Naive thymus-derived CD4-positive, alpha-beta T cell (primary cell): ENCODE measurements at places on chromosomes 6 and 20. TPM values are rescaled to one million over a fixed set of nuclear protein-coding genes. Genes with fewer than 3 reads are reported as not detected.
A peak's percentile ranks its signal among the peaks of the same experiment; 100 is the strongest.

- peaks cover 4% of the 10 kb centered on the region for H3K4me1 ChIP-seq
- no peak overlapping the region for H3K4me3 ChIP-seq
- no peak overlapping the region for H3K27ac ChIP-seq
- H3K36me3 ChIP-seq = no peaks in the 10 kb centered on the region
- no peak for DNase-seq
- no peaks in the 10 kb centered on the region for H3K27me3 ChIP-seq
Measured at GRCh38 chr20:50450881-50451752, 59.1 kb upstream of the PTPN1 start.

DNA sequence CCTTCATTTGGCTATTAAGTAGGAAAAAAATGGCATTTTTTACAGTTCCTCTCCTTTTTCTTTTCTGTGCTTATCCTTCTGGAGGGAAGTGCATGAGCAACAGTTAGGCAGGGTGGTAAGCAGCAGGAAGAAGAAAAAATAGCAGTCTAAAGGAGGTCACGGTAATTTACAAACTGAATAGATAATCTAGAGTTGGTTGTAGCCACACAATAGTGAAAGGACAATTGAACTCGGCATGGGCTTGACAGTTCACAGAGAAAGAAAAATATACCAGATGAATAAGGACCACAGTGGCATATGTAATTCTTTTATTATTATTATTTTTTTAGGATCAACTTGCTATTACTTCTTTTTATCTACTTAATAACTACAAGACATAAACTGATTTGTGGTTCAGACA lies 358.6 kb downstream of the BTBD9 start:
- no peak overlapping the region for H3K27ac ChIP-seq
- no peak for DNase-seq
- no peaks in the 10 kb centered on the region for H3K36me3 ChIP-seq
- H3K4me3 ChIP-seq = no peak overlapping the region
- H3K27me3 ChIP-seq = no peaks in the 10 kb centered on the region

DNA sequence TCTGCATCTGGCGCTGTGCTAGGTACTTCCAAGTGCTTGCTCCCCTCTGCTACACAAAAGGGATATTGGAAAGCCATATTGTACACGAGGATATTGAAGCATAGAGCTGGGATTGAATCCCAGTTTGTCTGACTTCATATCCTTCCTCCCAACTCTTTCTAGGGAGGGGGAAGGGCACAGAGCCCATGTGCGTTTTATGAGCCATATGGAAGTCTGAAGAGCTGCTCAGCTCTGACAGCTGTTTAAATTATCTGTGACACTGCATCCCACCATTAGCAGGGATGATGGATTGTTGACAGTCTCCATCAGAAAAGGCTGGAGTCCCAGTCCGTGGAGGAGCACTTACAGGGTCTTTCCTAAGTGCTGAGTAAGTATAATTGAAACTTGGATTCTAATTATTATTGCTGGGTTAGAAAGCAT lies 18.4 kb downstream of the TIAM2 start:
- no peaks in the 10 kb centered on the region for H3K27me3 ChIP-seq
- H3K36me3 ChIP-seq = no peaks in the 10 kb centered on the region
- no peak for DNase-seq
- no peak overlapping the region for H3K27ac ChIP-seq
- H3K4me3 ChIP-seq = no peak overlapping the region

GRCh38 chr6:40896696-40897095 lies 142.3 kb downstream of the UNC5CL start:
- no peaks in the 10 kb centered on the region for H3K27me3 ChIP-seq
- no peaks in the 10 kb centered on the region for H3K4me1 ChIP-seq
- no peak for DNase-seq
- no peak overlapping the region for H3K27ac ChIP-seq
- no peaks in the 10 kb centered on the region for H3K36me3 ChIP-seq

Gene ENPP3
- polyA plus RNA-seq = 0.33 TPM

DNA sequence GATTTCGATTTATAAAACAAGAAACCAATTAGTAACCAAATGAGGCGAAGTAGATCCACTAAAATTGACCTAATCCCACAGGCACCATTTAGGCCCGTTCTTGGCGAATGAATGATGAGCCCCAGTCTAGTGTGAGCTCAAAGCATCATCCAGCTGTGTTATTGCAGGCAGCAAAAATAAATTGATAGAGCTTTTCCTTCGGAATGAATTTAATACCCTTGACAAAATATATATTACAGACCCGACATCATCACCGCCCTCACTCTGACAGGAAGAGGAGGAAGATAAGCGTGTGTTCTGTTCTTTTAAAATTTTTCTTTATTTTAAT lies 7.8 kb downstream of the SIM1 start:
- peaks cover 30% of the 10 kb centered on the region for H3K27me3 ChIP-seq
- no peaks in the 10 kb centered on the region for H3K36me3 ChIP-seq

DNA sequence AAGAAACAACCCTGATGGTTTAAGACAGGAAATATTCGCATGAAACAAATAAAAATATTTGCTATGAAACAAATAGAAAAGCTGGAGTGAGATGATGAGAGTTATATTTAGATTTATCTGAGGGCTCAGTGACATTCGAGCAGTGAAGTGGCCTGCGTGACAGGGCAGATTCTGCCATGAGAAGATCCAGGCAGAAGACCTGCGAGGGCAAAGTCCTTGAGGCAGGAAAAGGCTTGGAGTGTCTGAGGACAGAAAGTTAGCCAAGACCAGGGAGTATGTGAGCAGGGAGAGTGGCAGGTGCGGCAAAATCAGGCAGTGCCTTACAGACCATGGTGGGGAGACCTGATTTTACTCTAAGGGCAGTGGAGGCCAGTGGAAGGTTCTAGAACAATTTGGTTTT lies 66.9 kb upstream of the RIN2 start:
- DNase-seq = no peak
- no peaks in the 10 kb centered on the region for H3K36me3 ChIP-seq
- no peaks in the 10 kb centered on the region for H3K4me1 ChIP-seq

DNA sequence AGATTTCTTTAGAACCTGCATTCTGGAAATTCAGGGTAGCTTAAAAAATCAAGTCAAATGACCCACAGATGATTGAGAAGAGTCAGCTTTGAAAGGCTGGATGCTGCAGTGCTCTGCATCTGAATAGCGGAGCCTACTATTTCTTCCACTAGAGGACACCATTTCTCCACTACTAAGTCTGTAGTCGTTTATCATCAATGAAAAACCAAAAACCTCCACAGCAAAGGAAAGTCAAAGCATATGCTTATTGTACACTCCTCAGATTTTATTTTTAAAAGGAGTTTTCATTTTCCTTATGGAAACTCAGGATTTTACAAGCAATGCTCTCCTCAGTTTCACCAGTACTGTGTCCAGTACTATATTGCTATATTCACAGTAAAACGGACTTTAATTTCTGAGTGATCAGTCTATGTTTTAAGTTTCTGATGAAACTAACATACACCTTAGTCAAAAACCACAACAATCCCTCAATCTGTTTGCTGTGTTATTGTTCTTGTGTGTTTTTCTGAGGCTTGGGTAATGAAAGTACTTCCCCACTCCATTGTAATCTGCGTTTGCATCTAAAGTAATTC lies 50.5 kb upstream of the ENPP5 start:
- H3K27ac ChIP-seq = no peak overlapping the region
- DNase-seq = no peak
- no peaks in the 10 kb centered on the region for H3K36me3 ChIP-seq
- H3K4me3 ChIP-seq = no peak overlapping the region
- H3K27me3 ChIP-seq = no peaks in the 10 kb centered on the region

DNA sequence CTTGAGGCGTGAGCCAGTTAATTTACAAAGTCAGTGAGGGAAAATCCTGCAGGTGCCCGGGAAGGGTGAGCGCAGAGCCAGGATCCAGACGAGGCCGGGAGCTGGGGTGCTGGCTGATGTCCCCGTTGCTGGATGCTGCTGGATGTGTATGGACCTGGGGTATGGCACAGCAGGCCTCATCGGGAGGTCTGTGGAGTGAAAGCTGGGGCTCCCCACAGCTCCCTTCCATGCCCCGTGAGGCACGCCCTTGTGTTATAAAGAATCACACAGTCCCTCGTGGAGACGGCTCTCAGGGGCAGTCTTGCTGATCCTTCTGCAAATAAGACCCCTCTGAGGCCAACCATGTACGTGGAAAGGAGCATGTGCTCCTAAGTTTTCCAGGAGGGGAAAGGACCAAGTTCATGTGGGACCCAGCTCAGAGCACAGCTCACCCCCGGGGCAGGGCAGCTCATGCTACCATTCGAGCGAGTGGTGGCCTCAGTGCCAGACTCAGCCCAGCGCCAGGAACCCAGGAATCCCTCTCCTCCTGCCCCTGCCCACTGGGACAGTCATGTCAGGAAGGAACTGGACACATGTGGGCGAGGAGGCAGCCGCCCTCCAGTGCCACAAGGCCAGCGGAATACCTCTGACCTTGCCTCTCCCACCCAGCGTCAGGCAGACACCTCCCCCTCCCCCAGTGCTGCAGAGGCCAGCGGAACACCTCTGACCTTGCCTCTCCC lies 97.5 kb downstream of the CDH4 start:
- H3K27me3 ChIP-seq = no peaks in the 10 kb centered on the region
- H3K27ac ChIP-seq = no peak overlapping the region
- H3K4me3 ChIP-seq = no peak overlapping the region
- H3K36me3 ChIP-seq = no peaks in the 10 kb centered on the region

DNA sequence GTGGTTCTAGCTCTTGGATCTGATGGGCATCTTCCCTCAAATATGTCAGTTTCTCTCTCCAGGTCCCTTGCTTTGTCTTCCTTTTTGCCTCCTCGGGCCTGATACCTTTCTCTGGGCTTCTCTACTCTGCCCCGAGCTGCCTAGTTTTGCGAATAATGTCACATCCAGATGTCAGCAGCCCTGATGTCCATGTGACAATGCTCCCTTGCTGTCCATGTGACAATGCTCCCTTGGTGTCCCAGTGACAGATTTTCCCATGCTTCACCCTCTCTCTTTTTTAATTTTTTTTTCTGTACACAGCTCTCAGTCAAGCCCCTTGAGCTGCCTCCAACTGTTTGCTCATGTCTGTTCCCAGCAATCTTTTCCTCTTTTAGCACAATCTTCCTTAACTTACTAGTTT lies 6.4 kb downstream of the TRAF3IP2 start:
- H3K27ac ChIP-seq = no peak overlapping the region
- no peak for DNase-seq
- H3K36me3 ChIP-seq = no peaks in the 10 kb centered on the region
- peaks cover 13% of the 10 kb centered on the region for H3K4me1 ChIP-seq
- no peaks in the 10 kb centered on the region for H3K27me3 ChIP-seq

Gene RAET1E
- polyA plus RNA-seq = not detected

DNA sequence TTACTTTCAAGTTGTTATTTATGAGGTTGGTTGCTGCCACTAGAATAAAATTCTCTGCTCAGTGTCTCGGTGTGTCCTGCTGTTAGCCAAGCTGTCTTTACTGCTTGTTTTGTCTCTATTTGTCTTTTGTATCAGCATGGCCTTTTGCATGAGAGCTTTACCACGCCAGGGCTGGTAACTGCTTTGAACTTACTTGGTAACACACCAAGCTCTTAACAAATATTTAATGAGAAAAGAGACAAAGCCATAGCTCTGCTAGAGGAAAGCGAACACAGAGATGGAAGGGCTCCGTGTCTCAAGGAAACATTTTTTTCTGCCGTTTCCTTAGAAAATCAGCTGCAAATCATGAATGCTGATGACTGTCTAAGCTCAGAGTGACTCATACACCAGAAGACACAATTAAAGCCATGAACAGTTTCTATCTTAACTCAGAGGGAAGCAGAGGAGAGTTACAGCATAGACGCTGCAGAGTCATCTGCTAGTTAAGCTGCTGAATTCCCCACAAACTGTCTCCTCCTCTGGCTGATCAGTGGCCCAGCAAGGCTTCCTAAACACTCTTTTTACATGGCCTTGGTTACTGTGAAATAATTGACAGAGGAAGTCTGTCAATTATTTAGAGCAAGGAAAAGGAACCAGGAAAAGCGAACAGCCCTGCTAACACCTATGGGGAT lies 44.8 kb downstream of the AGPAT4 start:
- no peak for DNase-seq
- no peaks in the 10 kb centered on the region for H3K36me3 ChIP-seq
- no peaks in the 10 kb centered on the region for H3K27me3 ChIP-seq

Gene PACRG
- 2.2 TPM for polyA plus RNA-seq

GRCh38 chr6:39806278-39806677 lies 14.1 kb downstream of the DAAM2 start:
- no peaks in the 10 kb centered on the region for H3K36me3 ChIP-seq
- no peak overlapping the region for H3K27ac ChIP-seq
- no peak overlapping the region for H3K4me3 ChIP-seq
- H3K4me1 ChIP-seq = no peaks in the 10 kb centered on the region
- H3K27me3 ChIP-seq = no peaks in the 10 kb centered on the region

GRCh38 chr20:6583134-6583738 lies 184.2 kb upstream of the BMP2 start:
- no peaks in the 10 kb centered on the region for H3K4me1 ChIP-seq
- no peak overlapping the region for H3K27ac ChIP-seq
- DNase-seq = no peak
- no peak overlapping the region for H3K4me3 ChIP-seq
- no peaks in the 10 kb centered on the region for H3K36me3 ChIP-seq

Gene SLC35D3
- not detected for polyA plus RNA-seq

- H3K27me3 ChIP-seq = no peaks in the 10 kb centered on the region
- H3K4me1 ChIP-seq = no peaks in the 10 kb centered on the region
- H3K27ac ChIP-seq = no peak overlapping the region
- H3K36me3 ChIP-seq = no peaks in the 10 kb centered on the region
- no peak overlapping the region for H3K4me3 ChIP-seq
Measured at GRCh38 chr6:23349521-23350147, 776.4 kb upstream of the NRSN1 start.

- H3K27ac ChIP-seq = no peak overlapping the region
- DNase-seq = no peak
- no peak overlapping the region for H3K4me3 ChIP-seq
- no peaks in the 10 kb centered on the region for H3K27me3 ChIP-seq
Measured at GRCh38 chr6:42177514-42178364, 4.6 kb downstream of the GUCA1A start.

- no peaks in the 10 kb centered on the region for H3K4me1 ChIP-seq
- no peak overlapping the region for H3K27ac ChIP-seq
- no peak for DNase-seq
- no peaks in the 10 kb centered on the region for H3K36me3 ChIP-seq
Measured at GRCh38 chr6:29678114-29678513, 2.8 kb downstream of the ZFP57 start.

- peaks cover 17% of the 10 kb centered on the region for H3K4me1 ChIP-seq
- no peaks in the 10 kb centered on the region for H3K27me3 ChIP-seq
- peak; percentile 42 for DNase-seq
- no peak overlapping the region for H3K27ac ChIP-seq
- no peak overlapping the region for H3K4me3 ChIP-seq
Measured at GRCh38 chr6:70717038-70717801, 49.5 kb downstream of the SMAP1 start.

DNA sequence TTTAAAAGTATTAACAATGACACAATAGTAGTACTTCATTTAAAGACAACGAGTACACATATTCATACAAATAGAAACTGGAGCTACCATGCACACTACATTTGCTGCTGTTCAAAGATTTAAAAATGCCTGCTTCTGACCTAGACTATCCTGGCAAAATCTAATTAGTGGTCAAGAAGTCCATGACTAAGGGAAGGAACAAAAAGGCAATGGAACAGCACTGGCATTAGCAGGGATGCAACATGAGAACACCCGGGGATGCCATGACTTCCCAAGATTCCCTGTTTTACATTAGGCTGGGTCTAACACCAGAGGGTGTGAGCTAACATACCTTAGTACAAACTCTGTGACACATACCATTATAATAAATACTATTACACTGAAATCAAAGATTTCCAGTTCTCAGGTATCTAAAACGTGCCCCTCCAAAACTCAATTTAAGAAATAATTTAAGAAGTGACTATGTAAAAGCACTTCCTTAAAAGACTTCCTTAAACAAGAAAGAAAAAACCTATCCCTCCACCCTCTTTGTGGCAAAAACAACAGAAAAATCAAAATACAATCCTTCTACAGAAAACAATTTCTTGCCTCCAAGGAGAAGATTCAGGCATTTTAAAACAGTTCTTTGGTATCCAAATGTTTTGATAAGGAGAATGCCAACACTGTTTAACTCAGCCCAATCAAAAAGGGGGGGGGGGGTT lies 25.5 kb downstream of the CHD6 start:
- no peak overlapping the region for H3K4me3 ChIP-seq
- H3K4me1 ChIP-seq = no peaks in the 10 kb centered on the region
- H3K27ac ChIP-seq = no peak overlapping the region
- no peaks in the 10 kb centered on the region for H3K27me3 ChIP-seq
